ENCODE measurements at places on chromosomes 11 and 22.

GRCh38 chr22:46295277-46295971, 1.2 kb upstream of the GTSE1 start:
- no peak for DNase-seq

DNA sequence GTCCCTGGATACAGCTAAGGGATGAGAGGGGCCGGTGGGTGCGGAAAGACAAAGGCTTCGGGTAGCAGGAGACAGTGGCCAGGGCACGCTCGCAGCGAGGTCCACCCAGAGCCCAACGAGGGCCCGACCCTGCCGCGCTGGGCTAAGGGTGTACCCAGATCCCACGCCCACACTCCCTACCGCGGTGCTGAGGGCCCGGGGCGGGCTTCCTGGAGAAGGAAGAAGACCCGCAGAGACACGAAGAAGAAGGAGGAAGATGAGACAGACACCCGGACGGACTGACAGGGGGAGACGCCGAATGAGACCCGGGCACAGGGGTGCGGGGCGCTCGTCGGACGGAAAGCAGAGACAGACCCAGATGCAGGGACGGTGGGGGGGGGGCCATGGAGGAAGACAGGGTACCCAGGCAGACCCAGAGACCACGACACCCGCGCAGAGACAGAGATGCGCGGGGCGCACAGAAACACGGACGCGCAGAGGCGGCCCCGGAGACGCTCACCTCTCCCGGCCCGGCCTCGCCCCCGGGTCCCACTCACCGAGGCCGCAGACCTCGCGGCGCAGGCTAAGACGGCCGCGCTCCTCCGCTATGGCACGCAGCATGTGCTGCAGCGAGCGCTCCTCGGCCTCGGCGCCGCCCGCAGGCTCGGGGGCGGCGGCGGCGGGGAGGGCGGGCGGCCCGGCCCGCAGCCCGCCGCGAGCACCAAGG, 437 bp downstream of the KIAA0930 start:
- DNase-seq: no peak

GRCh38 chr11:130299978-130300377, 14.7 kb downstream of the ZBTB44 start:
- DNase-seq: no peak

DNA sequence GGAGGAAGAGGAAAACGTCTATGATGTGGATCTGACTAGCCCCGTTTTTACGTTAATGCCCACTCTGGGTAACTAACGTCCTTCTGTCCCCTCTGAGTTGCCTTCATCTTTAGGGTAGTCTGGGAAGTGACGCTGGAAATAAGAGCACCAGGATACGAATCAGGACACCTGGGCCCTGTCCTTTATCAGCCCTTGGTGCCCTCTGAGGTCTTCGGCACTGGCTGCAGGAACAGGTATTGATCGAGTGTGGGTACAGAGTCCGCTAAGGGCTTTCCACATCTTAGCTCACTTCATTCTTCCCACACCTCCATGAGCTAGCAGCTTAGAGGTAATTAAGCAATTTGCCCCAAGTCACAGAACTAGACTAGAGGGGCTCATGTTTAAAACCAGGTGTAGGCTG, 223.8 kb downstream of the DBX1 start:
- DNase-seq: no peak

DNA sequence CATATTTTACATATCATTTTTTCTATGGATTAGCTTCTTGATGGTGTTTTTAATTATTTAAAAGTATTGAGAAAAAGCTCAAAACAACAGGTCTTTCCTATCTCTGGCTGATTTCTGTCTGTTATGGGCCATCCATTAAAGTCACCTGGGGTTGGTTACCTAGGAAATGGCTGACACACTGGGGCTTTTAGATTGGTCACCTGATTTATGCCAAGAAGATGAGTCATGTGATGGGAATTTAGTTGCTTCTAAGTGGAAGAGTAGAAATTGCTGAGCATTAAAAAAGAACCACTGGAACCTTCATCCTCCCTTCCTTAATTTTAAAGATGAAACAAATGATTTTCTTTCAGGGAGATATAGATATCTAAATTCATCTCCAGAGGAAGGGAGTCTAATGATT, 48.8 kb upstream of the LARGE1 start:
- DNase-seq: no peak

DNA sequence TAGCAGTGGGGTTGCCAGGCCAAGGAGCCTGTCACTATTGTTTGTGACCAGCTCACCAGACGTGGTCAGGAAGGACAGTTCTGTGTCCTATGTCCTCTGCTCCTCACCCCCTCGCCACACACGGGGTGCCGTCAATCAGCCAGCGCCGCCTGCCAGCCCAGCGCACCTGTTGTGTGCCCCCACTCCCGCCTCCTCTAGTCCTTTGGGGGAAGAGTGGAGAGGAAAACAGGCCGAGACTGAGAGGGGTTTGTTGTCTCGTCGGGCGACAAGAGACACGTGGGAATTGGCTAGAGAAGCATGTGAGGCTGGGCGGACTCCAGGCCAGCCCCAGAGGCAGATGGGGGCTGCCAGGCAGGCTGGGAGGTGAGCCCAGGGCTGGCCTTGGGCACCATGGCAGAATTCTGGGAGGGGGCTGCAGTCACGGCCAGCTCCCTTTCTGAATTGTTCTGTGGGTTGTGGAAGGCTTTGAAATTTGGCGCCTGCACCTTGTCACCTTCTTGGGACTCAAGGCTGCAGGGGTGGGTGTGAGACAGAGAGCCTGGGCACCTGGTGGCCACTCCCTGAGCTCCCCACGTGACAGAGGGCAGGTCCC, 3.1 kb upstream of the KCNQ1OT1 start:
- DNase-seq: no peak

DNA sequence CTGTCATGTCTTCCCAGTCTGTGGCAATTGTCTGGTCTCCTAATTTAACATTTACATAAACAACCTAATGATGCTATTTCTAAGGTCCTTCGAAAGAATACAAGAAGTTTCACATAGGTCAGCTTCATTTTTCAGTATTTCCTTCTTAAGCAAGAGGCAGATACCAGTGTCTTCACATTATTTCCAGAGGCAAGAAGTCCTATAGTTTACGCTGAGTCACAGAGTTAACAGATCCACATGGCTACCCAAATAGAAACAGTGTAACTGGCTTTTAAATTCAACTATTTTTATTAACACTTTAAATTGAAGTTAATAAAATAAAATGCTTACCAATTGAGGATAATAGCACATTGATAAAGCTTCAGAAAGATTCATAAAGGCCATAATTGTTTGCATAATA, 10.9 kb downstream of the PRRG4 start:
- DNase-seq: no peak

- no peak for DNase-seq
Measured at GRCh38 chr11:97269527-97269926, 879.7 kb downstream of the JRKL start.

DNA sequence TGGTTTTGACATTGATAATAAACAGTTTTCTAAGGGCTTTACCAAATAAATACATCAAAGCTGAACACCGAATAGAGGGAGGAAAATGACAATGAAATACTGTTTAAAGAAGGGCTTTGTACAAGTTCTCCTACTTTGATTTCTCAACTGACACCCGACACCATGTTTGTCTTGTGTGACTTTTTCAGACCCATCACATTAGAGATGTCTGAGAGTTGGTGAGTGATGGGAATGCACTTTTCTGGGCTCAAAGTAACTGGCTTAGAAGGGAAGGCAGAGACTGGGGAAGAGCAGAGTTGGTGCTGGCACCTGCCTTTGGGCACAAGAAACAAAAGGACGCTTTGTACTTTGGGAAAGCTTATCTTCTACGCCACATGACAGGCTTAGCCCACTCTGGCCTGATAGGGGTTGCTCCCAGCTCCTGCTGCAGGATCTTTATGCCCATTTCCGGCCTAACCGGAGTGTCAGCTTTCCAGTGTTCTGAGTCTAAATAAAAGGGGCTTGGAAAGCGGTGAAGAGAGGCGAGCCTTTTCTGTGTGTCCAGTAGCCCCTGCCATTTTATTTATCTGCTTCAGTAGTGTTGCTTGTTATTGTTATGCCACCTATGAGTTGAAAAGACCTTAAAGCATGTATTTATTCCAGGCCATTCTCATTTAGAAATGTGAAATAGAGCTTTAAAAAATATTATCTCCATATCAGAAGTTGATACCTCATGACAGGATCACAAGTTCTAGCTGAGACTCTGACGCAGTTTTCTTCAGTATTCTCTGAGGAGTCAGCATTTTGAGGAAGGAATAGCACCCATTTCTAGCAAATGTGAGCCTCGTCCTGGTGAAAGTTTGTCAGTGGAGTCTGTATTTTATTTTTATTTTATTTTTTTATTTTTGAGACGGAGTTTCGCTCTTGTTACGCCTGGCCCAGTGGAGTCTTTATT, 24.2 kb downstream of the KREMEN1 start:
- DNase-seq: no peak

DNA sequence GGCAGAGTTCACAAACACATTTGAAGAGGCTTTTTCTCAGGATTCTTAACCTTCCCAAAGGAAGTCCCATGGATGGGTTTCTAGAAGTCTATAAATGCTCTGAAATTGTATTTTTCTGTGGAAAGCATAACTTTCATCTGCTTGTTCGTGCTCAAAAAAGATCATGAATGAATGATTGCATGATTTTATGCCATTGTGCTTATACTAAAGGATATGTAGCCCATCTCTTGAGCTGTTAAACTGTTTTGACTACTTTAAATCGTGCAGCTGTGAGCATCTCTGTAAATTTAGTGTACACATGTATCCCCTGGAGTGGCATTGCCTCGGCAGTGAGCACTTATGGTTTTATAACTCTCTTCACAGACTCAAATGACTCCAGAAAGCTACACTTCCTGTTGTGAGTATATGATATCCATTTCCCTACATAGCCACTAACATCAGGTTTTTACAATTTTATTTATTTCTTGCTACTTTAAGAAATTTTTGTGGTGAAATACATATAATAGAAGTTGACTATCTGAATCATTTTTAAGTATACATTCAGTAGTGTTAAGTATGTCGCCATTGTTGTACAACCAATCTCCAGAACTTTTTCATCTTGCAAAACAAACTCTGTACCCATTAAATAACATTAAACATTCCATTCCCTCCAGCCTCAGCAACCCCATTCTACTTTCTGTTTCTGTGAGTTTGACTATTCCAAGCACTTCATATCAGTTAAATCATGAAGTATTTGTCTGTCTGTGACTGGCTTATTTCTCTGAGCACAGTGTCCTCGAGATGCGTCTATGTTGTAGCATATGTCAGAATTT, 8.0 kb downstream of the NEAT1 start:
- DNase-seq: no peak

DNA sequence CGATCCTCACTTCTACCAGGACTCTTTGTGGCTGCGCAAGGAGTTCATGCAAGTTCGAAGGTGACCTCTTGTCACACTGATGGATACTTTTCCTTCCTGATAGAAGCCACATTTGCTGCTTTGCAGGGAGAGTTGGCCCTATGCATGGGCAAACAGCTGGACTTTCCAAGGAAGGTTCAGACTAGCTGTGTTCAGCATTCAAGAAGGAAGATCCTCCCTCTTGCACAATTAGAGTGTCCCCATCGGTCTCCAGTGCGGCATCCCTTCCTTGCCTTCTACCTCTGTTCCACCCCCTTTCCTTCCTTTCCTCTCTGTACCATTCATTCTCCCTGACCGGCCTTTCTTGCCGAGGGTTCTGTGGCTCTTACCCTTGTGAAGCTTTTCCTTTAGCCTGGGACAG, 6.5 kb downstream of the TMEM138 start:
- no peak for DNase-seq

GRCh38 chr11:67056267-67057204, at the start of gene RHOD:
RHOD (plus strand) TSS chr11:67056847; CDS start chr11:67056903, 56 bp downstream.
- no peak for DNase-seq

- DNase-seq: no peak
Measured at GRCh38 chr11:88475991-88476418, 138.5 kb upstream of the CTSC start.

DNA sequence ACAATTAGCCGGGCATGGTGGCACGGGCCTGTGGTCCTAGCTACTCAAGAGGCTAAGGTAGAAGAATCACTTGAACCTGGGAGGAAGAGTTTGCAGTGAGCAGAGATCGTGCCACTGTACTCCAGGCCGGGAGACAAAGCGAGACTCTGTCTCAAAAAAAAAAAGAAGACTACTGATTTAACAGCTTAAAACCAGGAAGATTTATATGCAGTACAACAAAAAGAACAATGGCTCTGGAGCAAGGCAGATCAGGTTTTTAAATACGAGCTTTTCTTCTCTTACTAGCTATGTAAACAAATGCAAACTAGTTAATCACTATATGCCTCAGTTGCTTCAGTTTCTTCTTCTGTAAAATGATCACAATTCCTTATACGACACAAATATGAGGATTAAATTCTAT, 6.9 kb downstream of the FAM168A start:
- no peak for DNase-seq

DNA sequence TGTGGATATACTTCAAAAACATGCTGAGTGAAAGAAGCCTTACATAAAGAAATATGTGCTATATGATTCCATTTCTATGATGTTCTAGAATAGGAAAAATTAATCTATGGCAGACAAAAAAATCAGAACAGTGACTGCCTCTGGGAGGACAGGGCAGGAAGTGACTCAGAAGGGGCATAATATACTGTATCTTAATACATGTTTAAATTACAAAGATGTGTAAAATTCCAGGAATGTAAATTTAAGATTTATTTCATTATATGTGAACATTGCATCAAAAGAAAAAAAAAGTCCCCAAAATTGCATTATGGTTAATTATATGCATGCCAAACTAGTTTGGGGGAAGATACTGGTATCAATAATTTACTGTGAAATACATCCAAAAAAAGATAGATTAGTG, 32.2 kb downstream of the SBF2 start:
- DNase-seq: no peak

DNA sequence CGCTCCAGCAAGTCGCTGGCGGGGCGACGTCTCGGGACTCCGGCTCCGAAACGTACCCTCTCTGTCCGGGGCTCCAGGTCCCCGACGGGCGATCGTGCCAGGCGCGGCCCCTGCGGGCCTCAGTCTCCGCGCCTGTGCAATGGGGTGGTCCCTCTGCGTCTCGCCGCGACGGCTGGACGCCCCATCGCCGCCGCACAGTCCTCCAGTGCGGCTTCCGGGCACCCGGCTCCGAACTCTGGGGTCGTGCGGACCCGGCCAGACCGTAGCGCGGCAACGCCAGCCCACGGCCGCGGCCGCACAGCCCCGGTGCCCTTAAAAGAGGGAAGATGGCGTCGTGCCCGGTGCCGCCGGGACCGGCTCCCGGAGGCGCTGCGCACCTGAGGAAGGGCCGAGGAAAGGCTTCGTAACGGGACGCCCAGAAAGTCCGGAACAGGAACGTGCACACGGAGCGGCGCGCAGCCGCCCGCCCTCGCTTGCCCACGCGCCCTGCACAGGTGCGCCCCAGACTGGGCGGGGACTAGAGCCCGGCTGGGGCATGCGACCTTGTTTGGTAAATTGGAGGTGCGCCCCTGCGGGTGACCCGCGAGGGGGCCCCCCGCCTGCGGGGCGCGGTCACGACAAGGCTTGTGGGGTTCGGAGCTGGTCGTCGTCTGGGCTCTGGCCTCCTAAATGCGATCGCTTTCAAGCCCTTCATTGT, 525 bp downstream of the BIK start:
- DNase-seq: no peak

DNA sequence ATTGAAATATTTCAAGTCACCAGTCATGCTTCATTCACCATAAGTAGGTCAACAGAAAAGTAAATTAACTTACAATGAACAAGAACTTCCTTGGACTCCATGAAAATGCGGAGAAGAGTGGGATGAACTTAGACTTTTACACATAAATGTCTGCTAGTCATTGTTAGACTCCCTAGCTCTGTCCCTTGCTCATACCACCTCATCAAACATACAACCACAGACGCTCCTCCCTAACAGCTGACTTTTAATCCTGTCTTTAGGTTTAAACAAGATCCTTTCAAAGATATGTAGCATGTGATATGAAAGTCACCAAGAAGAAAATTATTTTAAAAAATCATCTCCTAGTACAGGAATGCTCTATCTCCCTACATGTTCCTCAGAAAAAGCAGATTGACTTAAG, 248.1 kb downstream of the DLG2 start:
- no peak for DNase-seq

GRCh38 chr11:121389651-121390050, 62.5 kb upstream of the SORL1 start:
- no peak for DNase-seq
